ENCODE measurements at places on chromosomes 1 and 21.
A peak's percentile ranks its signal among the peaks of the same experiment; 100 is the strongest.

DNA sequence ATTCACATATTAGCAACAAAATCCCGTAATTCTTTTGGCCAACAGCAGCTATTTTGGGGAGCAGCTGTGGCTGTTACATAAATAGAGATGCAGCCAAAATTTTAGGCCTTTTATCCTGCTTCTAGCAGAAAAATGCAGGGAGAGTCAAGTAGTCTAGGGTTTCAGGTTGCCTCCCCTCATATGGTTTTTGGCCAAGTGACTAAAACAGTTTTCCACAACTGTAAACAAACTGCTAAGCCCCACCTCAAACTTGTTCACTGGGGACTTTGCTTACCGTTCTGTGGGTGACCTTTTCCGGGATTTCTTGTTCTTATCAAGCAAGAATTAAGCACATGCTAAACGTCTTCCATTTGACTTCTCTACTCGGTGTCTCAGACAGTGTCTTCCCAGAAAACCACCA, 133.4 kb downstream of the EDEM3 start:
- no peak for DNase-seq

GRCh38 chr1:214233856-214234634, 46.9 kb upstream of the SMYD2 start:
- no peak for DNase-seq

DNA sequence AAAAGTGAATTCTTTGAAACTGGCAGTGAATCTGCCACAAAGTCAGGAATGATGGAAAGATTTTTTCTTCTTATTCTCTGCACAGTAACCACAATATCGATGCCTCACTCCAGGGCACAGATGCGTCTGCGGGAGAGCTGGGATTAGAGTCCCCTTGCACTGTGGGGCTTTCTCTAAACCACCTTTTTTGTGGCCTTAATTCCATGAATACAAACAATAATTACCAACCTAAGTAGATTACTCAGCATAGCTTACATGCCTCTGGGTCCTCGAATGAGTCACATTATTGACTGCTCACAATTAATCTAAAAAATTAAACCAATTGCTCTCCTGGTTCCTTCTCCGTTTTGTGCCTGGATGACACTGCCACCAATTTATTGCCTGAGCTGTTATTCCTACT, 125.8 kb downstream of the KAZN start:
- no peak for DNase-seq

GRCh38 chr1:84301004-84301784, at the start of gene SAMD13:
Gene SAMD13 (plus strand): TSS chr1:84301708. CDS start chr1:84303235, 1,527 bp downstream.
- peak; percentile 93 for DNase-seq

GRCh38 chr1:90134175-90134955, 139.5 kb downstream of the ZNF326 start:
- peak; percentile 8 for DNase-seq

DNA sequence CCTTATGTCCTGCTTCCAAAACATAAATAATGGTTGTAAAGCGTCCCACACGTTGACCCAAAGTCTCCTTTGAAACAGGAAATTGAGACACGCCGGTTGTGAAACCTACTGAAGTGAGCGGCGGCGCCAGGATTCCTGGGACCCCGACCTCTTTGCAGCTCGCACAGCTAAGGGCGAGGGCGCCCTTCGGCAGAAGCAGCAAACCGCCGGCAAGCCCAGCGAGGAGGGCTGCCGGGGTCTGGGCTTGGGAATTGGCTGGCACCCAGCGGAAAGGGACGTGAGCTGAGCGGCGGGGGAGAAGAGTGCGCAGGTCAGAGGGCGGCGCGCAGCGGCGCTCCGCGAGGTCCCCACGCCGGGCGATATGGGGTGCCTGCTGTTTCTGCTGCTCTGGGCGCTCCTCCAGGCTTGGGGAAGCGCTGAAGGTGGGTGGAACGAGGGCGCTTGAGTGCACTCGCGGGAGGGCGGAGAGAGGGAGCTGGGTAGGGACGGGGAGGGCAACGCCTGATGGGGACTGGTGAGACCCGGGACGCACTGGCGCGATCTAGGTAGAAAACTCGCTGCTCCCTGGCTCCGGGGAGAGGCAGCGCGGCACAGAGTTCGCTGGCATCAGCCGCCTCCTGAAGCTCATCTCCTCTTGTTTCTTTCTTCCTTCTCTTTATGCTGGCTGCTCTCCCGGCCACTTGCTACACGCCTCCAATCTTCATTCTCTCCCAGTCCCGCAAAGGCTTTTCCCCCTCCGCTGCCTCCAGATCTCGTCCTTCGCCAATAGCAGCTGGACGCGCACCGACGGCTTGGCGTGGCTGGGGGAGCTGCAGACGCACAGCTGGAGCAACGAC, at the start of gene CD1D:
Gene CD1D, plus strand, starts transcription at position 155 of the 836 bp plus-strand sequence. Its CDS starts 207 bp downstream, at position 362.
- no peak for DNase-seq

GRCh38 chr21:43816611-43817071, 27.3 kb downstream of the RRP1 start:
- DNase-seq, result no peak

DNA sequence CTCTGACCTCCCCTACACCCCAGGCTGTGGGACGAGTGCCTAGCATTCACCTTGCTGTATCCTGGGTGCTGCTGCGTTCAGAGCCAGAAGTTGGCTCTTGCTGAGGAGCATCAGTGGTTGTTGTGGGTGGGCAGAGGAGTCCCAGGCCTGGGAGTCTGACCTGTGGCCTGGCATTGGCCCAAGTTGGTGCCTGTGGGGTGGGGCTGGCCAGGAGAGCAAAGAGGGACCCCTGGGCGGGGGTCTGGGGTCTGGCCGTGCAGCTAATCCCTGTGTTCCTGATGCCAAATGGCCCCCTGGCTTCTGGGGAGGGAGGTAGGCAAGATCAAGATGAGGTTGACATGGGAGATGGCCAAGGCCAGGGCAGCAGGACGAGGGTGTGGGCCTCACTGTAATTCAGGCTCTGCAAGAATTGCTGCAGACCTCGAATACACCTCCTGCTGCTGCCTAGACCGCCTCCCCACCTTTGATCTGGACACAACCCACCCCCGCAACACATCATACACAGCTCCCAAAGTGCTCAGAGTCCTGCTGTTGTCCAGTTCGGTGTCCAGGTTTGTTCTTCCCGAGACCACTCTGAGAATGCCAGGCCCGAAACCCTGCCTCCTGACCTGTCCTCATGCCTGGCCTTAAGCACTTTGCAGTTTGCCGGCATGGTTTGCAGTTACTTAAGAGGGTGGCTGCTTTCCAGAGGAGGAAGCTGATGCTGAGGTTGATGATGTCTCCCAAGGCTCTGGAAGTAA, 28.7 kb downstream of the CDK18 start:
- no peak for DNase-seq

GRCh38 chr1:164423136-164423535, 135.8 kb upstream of the PBX1 start:
- no peak for DNase-seq

DNA sequence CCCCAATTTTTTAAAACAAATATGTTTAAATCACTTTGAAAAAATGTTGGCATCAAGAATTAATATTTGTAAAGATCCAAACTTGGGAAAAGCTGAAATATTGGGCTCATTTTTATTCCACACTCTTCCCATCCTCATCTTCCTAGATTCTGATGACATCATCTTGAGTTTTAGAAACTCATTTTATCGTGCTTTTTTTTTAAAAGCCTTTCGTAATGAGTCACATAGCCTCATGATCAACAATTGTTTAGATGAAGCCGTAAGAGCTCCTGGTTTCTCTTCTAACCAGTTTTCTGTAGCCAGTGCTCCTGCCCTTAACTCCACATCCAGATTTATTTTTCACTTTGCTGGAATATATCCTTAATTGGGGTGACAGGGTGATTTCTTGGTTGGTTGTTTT, 78.6 kb downstream of the POFUT2 start:
- DNase-seq, result no peak

DNA sequence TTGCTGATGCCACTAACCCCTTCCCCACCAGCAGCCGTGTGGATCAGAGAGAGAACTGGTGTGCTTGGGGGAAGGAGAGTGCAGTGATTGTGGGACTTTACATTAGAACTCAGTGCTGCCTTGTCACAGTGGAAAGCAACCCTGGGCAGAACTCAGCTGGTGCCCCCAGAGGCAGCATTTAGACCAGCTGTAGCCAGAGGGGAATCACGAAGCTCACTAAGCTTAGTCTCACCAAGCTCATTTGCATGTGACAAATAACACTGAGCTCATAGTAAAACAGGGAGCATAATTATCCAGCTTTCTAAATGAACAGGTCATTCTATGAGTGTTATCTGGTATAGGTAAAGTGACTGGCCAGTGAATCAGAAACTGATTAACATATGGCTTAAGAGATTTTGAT, 9.8 kb upstream of the SMAP2 start:
- no peak for DNase-seq

GRCh38 chr1:176068256-176068655, 138.8 kb downstream of the COP1 start:
- DNase-seq, result no peak

- DNase-seq, result no peak
Observed at GRCh38 chr1:48767975-48768510, 8.6 kb downstream of the BEND5 start.

DNA sequence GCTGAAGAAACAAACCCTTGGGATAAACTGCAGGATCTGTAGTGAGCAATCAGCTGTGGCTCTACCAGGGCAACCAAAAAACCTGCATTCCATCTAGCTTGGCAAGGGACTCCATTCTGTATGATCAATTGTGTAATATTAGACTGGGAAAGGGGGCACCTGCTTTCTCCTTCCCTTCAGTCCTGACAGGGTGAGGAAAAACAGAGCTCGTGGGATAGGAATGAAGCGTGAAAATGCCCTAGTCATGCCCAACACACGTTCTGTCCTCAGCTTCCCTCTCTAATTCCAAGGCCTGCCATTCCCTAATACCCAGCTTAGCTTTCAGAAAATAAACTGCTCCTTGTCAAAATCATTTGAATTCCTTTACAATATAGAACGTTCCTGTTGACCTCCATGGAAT, 442.3 kb downstream of the PLPP3 start:
- no peak for DNase-seq

- no peak for DNase-seq
Observed at GRCh38 chr1:25945761-25946160, 39.5 kb upstream of the STMN1 start.

GRCh38 chr1:231929311-231929710, 302.7 kb downstream of the DISC1 start:
- DNase-seq, result peak; percentile 59

DNA sequence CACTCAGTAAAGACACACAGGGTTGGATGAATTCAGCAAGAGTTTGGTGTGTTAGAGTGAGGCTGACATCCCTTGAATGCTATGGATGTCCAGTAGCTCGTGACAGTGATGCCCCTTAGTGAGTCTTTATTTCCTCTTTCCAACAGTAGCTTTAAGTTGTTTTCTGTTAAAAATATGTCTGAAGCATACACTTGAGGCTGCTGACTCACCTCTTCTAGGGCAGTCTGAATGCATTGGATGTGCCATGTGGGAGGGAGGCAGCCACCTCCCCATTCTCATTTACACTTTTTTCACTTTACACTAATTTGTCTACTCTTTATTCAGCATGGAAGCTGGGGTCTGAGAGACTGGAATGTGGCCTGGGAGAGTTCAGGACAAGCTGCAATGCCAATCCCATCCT, 17.6 kb downstream of the NOS1AP start:
- DNase-seq, result no peak

DNA sequence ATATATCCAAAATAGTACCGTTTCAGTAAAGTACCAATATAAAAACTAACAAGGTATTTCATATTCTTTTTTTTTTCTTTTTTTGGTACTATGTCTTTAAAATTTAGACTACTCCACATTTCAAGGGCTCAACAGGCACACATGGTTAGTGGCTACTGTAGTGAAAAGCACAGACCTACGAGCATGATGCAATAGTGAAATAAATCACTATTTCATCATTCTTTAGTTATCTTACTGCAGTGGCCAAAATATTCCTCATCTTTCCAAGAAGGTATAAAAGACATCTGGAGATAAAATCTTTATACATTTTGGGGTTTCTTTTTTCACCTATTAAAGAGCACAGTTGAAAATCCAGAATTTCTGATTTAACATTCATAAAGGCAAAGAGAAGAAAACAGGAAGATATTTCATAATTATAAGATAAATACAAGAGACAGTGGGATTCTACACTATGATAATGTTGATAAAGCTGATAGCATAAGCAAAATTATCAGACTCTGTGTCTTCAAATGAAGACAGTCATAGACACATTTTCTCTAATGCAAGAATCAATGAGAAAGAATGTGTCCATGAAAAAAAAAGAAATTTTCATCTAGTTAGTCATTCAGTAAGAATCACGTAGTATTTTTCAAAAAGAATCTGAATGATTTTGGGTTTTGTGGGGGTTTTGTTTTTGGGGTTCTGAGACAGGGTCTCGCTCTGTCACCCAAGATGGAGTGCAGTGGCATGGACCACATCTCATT, 41.9 kb downstream of the CEP170 start:
- no peak for DNase-seq

DNA sequence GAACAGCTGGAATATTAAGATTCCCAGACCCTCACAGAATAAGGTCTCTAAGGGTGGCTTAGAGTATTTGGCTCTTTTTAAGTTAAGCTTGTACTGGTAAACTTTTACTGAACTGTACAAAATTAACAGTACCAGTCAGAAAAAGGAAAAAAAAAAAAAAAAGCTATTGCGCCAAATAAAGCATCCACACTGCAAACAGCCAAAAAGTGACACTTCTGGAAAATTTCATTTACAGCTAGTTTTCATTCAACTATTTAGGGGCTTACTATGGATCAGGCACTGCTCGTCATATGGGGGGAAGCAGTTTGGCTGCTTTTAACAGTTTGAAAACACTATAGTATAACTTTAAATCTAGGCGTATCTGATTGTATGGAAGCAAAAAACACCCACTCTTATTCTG, 139.6 kb downstream of the EIF4G3 start:
- no peak for DNase-seq

DNA sequence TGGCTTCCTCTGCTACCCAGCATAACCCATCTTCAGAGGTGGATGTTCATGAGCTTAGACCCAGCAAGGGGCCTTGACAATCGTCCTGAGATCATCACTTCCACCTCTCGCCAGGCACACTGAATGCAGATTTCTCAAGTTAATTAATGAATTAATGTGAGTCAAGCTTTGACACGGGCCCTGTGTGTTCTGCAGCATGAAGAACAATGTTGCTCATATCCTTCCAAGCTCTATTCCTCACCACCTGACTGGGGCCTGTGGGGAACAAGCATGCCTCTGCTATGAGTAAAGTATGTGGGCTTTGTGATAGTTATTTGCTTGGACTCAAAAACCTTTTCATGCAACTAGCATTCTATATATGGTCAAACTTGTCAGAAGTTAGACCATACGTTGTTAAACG, 122.0 kb downstream of the SEC16B start:
- no peak for DNase-seq

DNA sequence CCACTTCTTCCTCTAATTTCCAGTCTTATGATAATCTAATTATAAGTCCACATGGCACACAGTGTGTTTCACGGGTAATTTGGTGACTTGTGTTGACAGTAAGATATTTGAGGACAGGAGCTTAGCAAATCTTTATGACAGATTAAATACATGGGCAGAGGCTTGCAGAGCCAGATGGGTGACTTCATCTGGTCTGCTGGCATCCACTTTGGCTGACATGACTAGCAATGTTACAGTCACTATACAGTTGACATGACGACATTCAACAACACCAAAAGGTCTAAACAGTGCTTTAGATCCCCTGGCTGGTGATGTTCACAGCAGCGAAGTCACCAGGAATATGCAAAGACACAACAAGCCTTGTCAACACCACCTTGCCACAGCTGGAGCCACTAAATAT, 147.2 kb downstream of the ETS2 start:
- no peak for DNase-seq

GRCh38 chr1:220702733-220703270, 12.6 kb downstream of the C1orf115 start:
- no peak for DNase-seq

- no peak for DNase-seq
Observed at GRCh38 chr1:93600663-93601062, 81.0 kb downstream of the BCAR3 start.

GRCh38 chr21:42854246-42855010, 24.9 kb downstream of the WDR4 start:
- no peak for DNase-seq

GRCh38 chr1:61979729-61980128, 214.9 kb upstream of the L1TD1 start:
- no peak for DNase-seq
